ENCODE measurements at places on chromosomes 7 and 10.

DNA sequence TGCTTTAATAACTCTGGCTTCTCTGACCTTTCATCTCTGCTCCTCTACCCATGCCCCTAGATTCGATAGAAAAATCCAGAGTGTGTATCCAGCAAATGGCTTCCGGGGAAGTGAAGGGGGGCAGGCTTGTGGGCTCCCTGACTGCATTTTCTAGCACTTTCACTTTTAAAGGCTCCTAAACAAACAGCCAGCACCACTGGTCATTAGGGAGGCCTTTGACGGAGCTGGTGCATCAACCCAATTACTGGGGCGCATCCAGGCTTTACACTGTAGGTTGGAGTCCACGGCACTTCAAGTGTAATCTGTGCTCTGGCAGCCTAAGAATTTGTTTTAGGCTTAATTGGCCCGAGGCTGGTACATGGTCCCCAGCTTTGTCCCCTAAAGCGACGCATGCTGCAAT is 291.9 kb downstream of the GFRA1 start:
- no peak for DNase-seq

DNA sequence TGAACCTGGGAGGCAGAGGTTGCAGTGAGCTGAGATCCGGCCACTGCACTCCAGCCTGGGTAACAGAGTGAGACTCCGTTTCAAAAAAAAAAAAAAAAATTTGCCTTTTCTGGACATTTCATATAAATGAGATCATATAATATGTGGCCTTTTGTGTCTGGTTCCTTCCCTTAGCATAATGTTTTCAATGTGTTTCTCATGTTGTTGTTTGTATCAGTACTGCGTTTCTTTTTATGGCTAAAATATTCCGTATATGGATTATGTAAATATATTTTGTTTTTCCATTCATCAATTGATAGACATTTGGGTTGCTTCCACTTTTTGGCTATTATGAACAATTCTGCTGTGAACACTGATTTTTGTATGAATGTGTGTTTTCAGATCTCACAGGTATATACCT is 257.6 kb downstream of the CCDC3 start:
- no peak for DNase-seq

- no peak for DNase-seq
Measured at GRCh38 chr7:15828881-15829280, 142.4 kb upstream of the MEOX2 start.

DNA sequence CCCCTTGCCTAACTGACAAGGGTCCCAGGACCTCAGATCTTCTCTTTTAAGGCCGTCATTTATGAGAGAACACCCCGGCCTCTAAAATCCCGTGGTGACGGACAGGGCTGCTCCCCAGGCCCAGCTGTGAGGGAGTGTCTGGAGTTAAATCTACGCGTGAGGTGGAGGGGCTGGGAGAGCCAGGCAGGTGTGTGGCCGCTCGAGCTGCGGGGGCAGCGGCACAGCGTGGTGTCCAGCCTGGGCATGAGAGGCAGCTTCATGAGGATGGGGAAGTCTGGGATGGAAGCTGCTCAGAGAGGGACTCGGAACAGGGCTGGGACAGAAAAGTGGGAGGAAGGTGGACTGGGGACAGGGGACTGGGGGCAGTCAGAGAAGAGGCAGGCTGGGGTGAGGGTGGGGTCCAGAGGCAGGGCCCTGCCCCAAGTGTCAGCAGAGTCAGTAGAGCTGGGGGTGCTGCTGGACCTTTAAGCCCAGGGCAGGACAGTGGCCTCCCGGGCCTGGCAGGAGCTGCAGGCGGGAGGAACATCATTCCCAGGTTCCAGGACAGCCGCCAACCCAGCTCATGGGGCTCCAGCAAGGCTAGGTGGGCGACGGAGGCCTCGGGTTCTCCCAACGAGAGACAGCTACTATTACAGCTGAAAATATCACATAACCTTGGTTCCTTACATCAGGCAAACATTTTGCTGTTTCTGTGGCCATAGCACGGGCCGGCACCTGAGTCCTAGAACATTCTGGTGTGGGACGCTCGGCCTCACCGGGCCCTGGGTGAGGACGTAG is 55.2 kb downstream of the JAKMIP3 start:
- DNase-seq = no peak

DNA sequence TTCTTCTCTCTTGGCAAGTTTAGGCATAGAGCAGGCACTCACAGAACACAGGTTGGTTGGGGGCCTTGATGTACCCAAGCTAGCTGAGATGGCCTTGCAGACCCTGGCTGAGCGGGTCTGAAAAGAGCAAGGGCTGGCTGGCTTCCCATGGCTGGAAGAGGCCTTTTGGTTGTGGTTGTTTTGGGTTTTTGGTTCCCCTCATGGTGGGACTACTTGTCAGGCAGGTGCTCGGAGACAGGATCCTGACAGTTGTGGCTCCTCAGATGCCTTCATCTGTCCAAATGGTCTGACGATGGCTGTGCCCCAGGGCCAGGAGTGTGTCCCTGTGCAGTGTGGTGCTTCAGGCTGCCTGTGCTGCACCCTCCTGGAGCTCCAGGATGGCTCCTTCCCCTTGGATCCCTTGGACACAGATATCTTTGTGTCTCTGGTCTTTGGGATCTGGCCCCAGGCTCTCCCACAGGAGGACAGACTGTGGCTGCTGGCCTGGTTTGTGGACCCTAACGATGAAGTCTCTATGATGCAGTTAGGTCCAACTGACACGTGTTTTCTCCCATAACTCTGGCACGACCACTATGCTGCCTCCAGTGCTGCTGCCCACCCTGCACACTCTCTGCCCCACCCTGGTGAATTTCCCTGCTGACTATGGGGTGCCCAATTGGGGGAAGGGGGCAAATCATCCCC is 321.5 kb upstream of the ZNF32 start:
- DNase-seq = no peak
